ENCODE measurements at places on chromosomes 2 and 18. TPM values are rescaled to one million over a fixed set of nuclear protein-coding genes. Genes with fewer than 3 reads are reported as not detected.

GRCh38 chr2:39510140-39510539 is 73.1 kb upstream of the MAP4K3 start:
- H3K27me3 ChIP-seq, result no peaks in the 10 kb centered on the region
- H3K4me3 ChIP-seq, result no peak overlapping the region
- H3K36me3 ChIP-seq, result no peaks in the 10 kb centered on the region
- peaks cover 57% of the 10 kb centered on the region for H3K4me1 ChIP-seq
- no peak overlapping the region for H3K27ac ChIP-seq

DNA sequence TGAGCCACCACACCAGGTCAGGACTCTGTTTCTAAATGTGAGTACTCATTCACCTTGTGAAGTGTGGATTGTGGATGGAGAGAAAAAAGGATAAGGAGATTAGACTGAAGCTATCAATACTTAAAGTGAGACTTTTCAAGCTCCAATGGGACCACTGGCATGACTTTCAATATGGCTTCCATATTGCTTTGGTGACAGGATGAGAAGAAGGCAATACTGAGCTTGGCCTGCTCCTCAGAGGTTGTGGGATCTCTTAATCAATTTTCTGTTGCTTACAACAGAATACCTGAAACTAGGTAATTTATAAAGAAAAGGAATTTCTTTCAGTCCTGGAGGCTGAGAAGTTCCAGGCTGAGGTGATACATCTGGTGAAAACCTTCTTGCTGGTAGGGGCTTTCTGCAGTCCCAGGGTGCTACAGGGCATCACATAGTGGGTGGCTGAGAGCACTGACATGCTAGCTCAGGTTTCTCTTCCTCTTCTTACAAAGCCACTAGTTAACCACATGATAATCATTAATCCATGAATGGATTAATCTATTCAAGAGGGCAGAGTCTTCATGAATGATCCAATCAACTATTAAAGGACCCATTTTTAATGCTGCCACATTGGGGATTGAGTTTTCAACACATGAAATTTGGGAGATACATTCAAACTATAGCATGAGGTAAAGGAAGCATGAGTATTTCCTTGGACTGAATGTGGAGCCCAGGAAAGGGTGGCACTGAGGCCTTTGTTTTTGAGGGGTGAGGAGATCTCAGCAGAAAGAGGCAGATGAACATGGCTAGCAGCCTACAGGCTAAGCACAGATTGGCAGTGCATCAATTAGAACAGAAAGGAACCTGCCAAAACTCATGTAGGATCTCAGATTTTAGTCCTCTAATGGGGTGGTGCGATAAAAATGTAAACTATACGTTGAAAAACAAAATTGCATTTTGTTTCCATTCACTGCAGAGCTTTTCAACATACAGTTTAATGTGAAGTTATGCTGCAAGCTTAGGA is 274.5 kb downstream of the PIK3C3 start:
- DNase-seq, result no peak
- H3K4me3 ChIP-seq, result no peak overlapping the region
- no peaks in the 10 kb centered on the region for H3K36me3 ChIP-seq
- no peak overlapping the region for H3K27ac ChIP-seq

GRCh38 chr2:172440795-172441194 is 13.4 kb downstream of the ITGA6 start:
- no peak for DNase-seq
- H3K27me3 ChIP-seq, result no peaks in the 10 kb centered on the region
- H3K27ac ChIP-seq, result no peak overlapping the region
- no peak overlapping the region for H3K4me3 ChIP-seq

DNA sequence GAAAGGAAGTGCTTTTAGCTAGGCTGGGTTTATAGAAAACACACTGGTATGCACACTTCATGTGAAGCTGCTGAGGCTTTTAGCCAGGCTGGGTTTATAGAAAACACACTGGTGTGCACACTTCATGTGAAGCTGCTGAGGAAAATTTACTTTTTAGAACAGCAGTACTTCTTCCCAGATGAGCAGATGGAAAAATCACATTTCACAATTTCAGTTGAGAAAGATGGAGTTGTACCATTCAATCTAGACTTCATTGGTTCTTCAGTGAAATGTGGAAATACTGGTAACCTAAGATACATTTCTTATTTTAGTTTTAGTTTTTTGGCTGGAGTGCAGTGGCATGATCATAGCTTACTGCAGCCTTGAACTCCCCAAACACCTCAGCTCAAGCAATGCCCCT is 11.1 kb downstream of the SNTG2 start:
- H3K27ac ChIP-seq, result no peak overlapping the region
- H3K27me3 ChIP-seq, result no peaks in the 10 kb centered on the region
- DNase-seq, result no peak
- H3K4me3 ChIP-seq, result no peak overlapping the region

GRCh38 chr2:226865273-226865672 is 29.4 kb downstream of the RHBDD1 start:
- no peak overlapping the region for H3K4me3 ChIP-seq
- H3K27ac ChIP-seq, result no peak overlapping the region
- peaks cover 5% of the 10 kb centered on the region for H3K4me1 ChIP-seq
- no peaks in the 10 kb centered on the region for H3K27me3 ChIP-seq
- DNase-seq, result no peak

DNA sequence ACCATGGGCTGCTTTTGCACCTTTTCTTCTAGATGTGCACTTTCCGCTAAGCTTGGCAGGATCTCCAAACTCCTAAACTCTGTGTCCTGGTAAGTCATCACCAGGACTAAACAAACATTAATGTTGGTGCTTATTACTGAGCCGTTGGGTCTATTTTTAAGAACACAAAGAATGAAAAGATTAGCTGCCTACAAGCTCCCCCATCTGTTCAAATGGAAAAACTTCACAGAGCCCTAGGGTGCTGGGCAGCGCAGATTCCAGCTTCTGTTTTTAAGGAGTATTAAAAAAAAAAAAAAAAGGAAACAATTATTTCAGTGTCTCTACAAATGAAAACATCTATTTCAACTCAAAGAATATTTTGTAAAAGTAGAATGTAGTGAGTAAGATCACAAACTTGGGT is 97.8 kb upstream of the AQP4 start:
- H3K36me3 ChIP-seq, result no peaks in the 10 kb centered on the region
- no peaks in the 10 kb centered on the region for H3K27me3 ChIP-seq
- H3K4me3 ChIP-seq, result no peak overlapping the region

LOXL3 gene
- 7.3 TPM for polyA plus RNA-seq

DNA sequence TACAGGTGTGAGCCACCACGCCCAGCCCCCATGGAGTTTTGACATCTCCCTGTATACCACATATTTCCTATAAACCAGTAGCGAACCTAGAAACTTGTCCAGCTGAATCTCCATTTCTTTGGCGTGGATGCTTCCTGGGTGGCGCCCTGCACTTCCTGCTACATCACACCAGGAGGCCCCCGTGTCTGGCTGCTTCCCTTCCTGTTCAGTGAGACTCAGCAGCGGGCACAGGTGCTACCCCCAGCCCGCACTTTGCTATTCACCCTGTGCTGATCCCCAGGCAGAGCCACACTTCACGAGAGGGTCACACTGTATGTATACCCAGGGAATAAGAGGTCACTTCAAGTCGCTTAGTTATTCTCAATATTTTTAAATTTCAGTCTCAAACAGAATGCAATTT is 35.0 kb downstream of the CYP27C1 start:
- DNase-seq, result no peak
- H3K27me3 ChIP-seq, result no peaks in the 10 kb centered on the region
- H3K4me3 ChIP-seq, result no peak overlapping the region
- no peaks in the 10 kb centered on the region for H3K36me3 ChIP-seq
- no peaks in the 10 kb centered on the region for H3K4me1 ChIP-seq

All from lung (tissue), 17 donors.